ENCODE measurements at places on chromosomes 11 and 22. TPM values are rescaled to one million over a fixed set of nuclear protein-coding genes. Genes with fewer than 3 reads are reported as not detected.

DNA sequence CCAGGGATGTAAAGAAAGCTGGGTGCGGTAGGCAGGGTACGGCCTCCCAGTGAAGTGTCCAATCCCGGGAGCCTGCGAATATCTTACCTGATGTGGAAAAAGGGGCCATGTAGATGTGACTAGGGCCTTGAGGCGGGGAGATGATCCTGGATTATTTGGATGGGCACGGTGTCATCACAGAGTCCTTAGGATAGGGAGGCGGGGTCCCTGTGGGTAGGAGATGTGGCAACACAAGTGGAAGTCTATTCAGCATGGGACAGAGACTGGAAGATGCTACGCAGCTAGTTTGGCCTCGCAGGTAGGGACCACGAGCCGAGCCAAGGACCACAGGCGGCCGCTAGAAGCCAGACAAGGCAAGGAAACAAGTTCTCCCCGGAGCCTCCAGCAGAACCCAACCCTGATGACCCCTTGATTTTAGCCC, 46.4 kb upstream of the SHANK2 start:
- no peaks in the 10 kb centered on the region for H3K36me3 ChIP-seq
- H3K4me3 ChIP-seq = no peak overlapping the region
- no peak overlapping the region for H3K27ac ChIP-seq
- no peak for DNase-seq
- no peaks in the 10 kb centered on the region for H3K4me1 ChIP-seq

DNA sequence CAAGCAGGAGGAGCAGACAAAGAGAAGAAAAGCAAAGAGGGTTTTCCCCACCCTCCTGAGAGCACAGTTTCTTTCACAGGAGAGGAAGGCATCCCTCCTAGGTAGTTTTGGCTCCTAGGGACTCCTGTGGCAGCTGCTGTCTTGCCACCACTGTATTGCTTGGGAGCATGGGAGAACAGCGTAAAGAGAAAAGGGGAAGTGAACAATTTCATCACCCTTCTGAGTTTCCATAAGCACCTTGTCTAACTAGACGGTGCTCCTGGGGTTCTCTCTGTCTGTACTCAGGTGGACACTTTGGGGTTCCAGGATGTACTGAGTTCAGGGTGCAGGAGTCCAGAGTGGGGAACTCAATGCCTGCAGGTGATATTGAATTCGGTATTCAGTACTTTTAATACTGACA, 1430.5 kb downstream of the TBC1D22A start:
- H3K36me3 ChIP-seq = no peaks in the 10 kb centered on the region
- DNase-seq = no peak
- H3K4me1 ChIP-seq = peaks cover 3% of the 10 kb centered on the region
- peaks cover 17% of the 10 kb centered on the region for H3K27me3 ChIP-seq
- H3K27ac ChIP-seq = no peak overlapping the region

GRCh38 chr22:23553924-23554870, 25.9 kb downstream of the IGLL1 start:
- H3K36me3 ChIP-seq = no peaks in the 10 kb centered on the region
- H3K27me3 ChIP-seq = no peaks in the 10 kb centered on the region
- H3K27ac ChIP-seq = no peak overlapping the region
- H3K4me3 ChIP-seq = no peak overlapping the region

DNA sequence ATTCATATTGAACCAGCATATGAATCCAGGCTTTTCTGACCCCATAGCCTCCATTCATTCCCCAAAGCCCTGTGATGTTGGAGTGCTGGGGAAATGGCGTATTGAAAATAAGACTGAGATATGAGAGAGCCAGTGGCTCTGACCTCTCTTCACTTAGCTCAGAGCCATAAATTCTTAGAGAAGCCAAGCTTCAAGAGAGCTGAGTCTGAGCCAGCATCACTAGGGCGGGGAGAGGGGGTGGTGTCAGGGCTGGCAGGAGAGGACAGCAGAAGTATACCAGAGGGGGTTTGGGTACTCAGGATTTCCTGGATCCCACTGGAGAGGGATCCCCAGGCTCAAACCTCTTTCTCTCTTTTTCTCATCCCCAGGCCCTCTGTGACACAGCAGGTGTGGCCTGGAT, 16.7 kb upstream of the MOGAT2 start:
- no peak for DNase-seq
- H3K4me3 ChIP-seq = no peak overlapping the region
- peaks cover 1% of the 10 kb centered on the region for H3K4me1 ChIP-seq
- H3K36me3 ChIP-seq = no peaks in the 10 kb centered on the region

The ACRV1 gene
- total RNA-seq = not detected

All from activated CD4-positive, alpha-beta T cell treated with anti-CD3 and anti-CD28 coated beads, Interleukin-2, amount 10 ng/mL, durations not matched to agents 7 days and 5 days (primary cell).